ENCODE measurements at places on chromosomes 13 and 19.

GRCh38 chr13:40095695-40096356 is 440.4 kb downstream of the COG6 start:
- DNase-seq, result no peak

- no peak for DNase-seq
Observed at GRCh38 chr13:112248406-112248760, 127.8 kb upstream of the SPACA7 start.

DNA sequence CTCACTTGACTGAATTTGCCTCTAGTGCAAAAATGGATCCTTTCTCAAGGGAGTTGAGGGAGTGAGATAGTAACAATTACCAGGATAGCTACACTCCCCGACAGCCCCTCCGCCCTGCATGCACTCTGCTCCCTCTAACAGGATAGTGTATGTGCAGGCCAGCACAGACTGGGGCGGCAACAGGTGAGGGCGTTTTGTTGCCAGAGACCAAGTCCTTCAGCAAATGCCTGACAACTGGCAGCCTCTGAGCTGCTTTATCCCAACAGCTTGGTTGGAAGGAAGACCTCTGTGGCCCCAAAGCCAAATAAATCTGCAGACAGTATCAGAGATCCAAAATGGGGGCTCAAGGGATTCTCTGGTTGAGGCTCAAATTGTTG is 86.6 kb downstream of the SLC7A1 start:
- no peak for DNase-seq

GRCh38 chr13:60035874-60036273 is 127.9 kb downstream of the DIAPH3 start:
- DNase-seq, result no peak

GRCh38 chr13:111296417-111296816 is 24.0 kb upstream of the TEX29 start:
- DNase-seq, result no peak

- no peak for DNase-seq
Observed at GRCh38 chr13:109783447-109783814, 3.0 kb downstream of the IRS2 start.

DNA sequence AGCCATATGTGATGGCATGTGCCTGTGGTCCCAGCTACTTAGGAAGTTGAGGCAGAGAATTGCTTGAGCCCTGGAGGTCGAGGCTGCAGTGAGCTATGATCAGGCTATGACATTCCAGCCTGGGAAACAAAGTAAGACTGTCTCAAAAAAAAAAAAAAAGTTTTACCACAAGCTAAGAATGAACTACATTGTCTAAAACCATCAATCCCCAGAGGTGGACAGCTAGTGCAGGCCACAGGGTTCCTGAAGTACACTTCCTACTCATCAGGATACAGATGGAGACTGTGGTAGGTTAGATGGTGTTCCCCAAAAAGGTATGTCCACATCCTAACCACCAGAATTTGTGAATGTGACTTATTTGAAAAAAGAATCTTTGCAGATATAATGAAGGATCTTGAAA is 63.5 kb upstream of the DOCK9 start:
- no peak for DNase-seq

DNA sequence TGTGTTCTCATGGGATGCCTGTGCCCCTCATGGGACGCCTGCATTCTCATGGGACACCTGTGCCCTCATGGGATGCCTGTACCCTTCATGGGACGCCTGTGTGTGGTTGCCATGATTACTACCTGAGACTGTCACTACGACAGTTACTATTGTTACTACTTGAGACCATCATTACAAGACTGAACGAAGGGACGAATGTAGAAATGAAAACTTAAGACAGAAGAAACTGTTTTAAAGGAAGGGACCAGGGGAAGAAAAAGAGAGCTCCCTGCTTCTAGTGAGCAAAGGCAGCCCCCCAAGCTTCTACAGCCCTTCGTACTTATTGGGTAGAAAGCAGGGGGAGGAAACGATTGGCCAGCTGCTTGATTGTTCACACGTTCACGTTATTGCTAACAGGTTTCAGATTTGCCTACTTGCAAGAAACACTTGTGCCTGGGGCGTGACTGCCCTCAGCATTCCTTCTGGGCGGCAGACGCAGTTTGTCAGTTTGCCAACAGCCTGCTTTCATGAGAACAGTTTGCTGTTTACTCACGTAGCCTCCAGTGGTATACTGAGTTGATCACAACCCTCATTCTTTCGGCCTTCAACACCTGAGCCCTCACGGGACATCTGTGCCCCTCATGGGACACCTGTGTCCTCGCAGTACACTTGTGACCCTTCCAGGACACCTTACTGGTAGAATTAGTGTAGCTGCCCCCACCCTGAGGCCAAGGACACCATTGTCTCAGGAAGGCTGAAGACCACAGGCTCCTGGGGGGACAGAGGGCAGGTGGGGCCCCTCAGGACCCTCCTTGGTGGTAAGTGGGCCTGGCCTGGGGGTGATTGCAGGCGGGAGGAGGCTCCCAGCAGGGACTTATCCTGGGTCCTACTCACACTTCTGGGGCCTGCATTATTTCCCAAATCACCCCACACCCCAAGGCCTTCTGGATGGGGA is 2.5 kb upstream of the S1PR4 start:
- DNase-seq, result no peak

DNA sequence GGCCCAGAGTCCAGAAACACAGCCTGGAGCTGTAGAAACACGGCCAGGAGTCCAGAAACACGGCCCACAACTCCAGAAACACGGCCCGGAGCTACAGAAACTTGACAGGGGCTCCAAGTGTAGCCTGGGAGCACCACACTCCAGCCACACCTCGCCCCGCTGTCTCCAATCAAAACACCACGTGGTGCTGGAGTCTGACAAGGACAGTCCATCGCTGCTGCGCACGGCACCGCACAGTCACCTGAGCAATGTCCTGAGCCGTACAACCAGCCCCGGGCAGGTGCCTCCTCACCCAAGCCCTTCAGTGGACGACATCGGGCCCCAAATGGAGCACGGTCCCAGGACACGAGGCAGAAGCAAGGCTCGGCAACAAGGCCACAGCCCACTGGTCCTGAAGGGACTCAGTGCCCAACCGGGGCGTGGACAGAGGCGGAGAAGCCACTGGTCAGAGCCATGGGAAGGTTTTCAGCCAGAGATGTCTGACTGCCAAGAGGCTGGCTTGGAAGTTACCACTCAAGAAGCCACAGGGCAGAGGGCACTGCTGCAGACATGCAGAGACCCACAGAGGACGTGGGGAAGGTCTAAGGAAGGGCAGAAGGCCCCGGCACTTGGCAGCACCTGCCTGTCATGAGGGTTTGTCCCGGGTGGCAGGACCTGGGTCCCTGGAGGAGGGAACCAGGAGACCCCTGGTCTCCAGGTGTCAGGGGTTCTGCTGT is 19.7 kb upstream of the PLPP2 start:
- no peak for DNase-seq

- DNase-seq, result no peak
Observed at GRCh38 chr13:81172603-81173002, 831.7 kb upstream of the SPRY2 start.

DNA sequence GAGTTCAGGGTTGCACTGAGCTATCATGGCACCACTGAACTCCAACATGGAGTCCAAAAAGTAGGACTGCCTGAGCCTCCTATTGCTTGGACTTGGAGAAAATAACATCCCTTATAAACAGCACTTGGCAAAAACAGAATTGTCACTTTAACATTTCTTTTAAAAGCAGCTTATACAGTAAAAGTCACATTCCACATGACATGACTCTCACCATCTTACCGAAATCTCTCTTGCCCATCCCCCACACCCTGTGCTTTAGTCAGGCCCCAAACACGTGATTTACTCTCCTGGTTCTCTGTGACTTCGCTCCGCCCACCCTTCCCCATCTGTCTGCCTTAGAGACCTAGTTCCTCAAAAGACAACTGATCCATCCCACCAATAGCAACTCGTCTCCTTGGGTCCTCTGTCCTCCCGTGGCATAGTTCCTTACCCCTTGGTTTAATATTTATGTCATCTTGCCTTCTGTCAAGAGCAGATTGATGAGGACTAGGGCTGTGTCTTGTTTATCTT is 4.6 kb downstream of the SAFB start:
- DNase-seq, result peak; percentile 27

- no peak for DNase-seq
Observed at GRCh38 chr13:37647031-37647650, 48.6 kb upstream of the POSTN start.

GRCh38 chr19:51434456-51434855 is 17.0 kb upstream of the SIGLEC10 start:
- DNase-seq, result no peak

DNA sequence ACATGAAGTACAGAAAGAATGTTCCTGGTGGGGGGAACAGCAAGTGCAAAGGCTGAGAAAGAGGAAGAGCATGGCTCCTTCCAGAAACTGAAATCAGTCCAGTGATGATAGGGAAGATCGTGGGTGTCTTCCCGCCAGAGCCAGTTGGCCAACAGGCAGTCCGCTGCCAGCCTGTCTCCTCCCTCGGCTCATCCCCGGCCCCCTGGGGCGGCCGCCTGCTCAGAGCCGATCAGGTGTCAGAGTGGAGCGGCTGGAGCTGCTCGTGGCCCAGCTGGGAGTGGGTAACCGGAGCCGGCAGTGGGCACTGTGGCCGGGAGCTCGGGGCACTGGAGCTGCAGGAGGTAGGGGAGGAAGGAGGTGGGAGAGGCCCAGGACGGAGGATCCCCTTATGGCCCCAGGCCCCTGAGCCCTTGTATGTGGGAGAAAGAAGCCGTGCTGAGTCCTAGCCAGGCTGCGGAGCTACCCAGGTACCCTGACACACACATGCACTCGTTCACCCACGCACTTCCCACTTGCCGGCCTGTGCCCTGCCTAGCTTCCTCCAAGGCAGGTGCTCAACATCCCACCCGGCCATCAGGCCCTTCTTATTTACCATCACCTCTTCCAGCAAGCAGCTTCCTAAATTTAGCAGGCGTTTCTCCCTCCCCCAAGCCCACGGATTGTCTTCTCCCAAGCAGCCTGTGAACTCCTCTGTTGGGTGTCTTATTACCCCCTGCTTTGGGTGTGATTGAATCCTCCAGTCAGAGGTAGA is 1.7 kb downstream of the ANKRD24 start:
- no peak for DNase-seq

- DNase-seq, result no peak
Observed at GRCh38 chr13:109136873-109137272, 507.5 kb downstream of the MYO16 start.

DNA sequence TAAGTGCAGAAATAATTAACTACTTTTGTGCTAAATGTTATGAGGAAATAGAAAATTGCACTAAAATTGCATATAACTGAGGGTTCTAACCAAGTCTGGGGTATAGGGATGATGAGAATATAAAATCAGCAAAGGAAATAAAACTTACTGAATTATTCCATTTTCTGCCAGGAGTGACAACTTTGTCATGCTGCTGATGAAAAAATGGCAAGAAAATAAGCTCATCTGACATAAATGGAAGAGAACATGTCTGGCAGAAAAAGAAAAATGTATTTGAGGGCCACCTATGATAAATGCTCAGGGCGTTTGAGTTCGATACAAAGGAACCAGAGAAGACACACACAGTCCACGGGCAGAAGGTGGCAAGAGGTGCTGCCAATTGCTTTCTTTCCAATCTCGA is 78.2 kb downstream of the LHFPL6 start:
- no peak for DNase-seq

- DNase-seq, result no peak
Observed at GRCh38 chr19:29429581-29429980, 96.2 kb upstream of the VSTM2B start.

GRCh38 chr19:38952395-38953165 is 21.8 kb downstream of the MRPS12 start:
- no peak for DNase-seq

DNA sequence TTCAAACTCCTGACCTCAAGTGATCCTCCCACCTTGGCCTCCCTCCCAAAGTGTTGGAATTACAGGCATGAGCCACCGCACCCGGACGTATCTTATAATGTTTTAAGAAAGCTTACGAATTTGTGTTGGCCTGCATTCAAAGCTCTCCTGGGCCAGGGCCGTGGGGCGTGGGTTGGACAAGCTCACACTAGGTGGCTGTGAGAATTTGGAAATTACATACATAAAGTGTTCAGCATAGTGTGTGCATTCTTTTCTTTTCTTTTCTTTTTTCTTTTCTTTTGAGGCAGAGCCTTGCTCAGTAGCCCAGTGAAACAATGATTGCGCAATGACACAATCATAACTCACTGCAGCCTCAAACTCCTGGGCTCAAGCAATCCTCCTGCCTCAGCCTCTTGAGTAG is 2.6 kb downstream of the ZSWIM4 start:
- no peak for DNase-seq

GRCh38 chr13:24064371-24064770 is 96.1 kb upstream of the SPATA13 start:
- DNase-seq, result no peak

- DNase-seq, result no peak
Observed at GRCh38 chr19:41904118-41904870, 21.3 kb downstream of the ARHGEF1 start.

- no peak for DNase-seq
Observed at GRCh38 chr13:80235967-80236302, 105.0 kb downstream of the SPRY2 start.

GRCh38 chr13:35694031-35694430 is 217.5 kb upstream of the MAB21L1 start:
- DNase-seq, result no peak

GRCh38 chr19:41876847-41877832 is at the start of gene CD79A:
TSS of gene CD79A (plus strand) at chr19:41877279. CDS start at chr19:41877305, 26 bp downstream.
- DNase-seq, result no peak

DNA sequence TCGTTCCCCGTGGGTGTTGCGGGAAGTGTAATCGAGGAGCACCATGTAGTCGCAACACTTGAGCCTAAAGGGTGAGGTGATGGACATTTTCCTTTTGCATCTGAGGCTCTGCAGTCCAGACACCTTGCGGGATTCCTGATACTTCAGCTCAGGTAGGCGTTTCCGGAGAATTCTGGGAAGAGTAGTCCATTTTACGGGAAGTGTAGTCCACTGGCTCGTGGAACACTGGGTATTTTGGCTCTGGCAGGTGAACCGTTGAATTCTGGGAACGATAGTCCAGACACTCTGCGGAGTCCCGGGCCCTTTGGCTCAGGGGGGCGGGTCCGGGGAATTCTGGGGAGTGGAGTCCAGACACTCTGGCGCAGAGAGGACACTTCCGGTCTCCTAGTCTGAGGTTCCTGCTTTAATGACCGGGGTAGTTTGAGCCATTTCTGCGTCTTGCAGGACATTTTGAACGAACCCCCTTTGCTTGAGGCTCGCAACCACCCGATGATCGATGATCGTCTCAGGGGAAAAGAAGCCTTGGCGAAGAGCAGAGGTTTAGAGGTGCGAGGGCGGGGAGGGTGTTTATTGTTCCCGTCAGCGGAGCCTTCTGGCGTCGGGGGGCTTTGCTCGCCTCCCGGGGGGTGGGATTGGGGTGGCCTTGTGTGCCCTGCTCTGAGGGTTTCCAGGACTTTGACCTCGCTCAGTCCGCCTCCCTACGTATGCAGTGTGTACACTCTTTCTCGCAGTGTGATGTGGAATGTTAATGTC is at the start of gene ZNF223:
ZNF223 (plus strand) TSS at position 387 of the 753 bp plus-strand sequence. CDS start 3,141 bp downstream, outside the sequence.
- DNase-seq, result peak; percentile 99

All from putamen (tissue), 1 donor.